ENCODE measurements at places on chromosomes 6 and 20. TPM values are rescaled to one million over a fixed set of nuclear protein-coding genes. Genes with fewer than 3 reads are reported as not detected.
A peak's percentile ranks its signal among the peaks of the same experiment; 100 is the strongest.

The TOX2 gene
- total RNA-seq = 5.9 TPM

GRCh38 chr6:140181876-140182275 is 807.4 kb upstream of the CITED2 start:
- H3K4me1 ChIP-seq = no peaks in the 10 kb centered on the region
- no peak overlapping the region for H3K27ac ChIP-seq
- no peaks in the 10 kb centered on the region for H3K27me3 ChIP-seq

- no peak overlapping the region for H3K4me3 ChIP-seq
- peak overlapping the region; percentile 32 for H3K27ac ChIP-seq
- DNase-seq = no peak
- no peaks in the 10 kb centered on the region for H3K4me1 ChIP-seq
- H3K27me3 ChIP-seq = no peaks in the 10 kb centered on the region
- H3K36me3 ChIP-seq = no peaks in the 10 kb centered on the region
Measured at GRCh38 chr6:32086661-32087573, 22.2 kb downstream of the TNXB start.

The GFRA4 gene
- not detected for total RNA-seq

DNA sequence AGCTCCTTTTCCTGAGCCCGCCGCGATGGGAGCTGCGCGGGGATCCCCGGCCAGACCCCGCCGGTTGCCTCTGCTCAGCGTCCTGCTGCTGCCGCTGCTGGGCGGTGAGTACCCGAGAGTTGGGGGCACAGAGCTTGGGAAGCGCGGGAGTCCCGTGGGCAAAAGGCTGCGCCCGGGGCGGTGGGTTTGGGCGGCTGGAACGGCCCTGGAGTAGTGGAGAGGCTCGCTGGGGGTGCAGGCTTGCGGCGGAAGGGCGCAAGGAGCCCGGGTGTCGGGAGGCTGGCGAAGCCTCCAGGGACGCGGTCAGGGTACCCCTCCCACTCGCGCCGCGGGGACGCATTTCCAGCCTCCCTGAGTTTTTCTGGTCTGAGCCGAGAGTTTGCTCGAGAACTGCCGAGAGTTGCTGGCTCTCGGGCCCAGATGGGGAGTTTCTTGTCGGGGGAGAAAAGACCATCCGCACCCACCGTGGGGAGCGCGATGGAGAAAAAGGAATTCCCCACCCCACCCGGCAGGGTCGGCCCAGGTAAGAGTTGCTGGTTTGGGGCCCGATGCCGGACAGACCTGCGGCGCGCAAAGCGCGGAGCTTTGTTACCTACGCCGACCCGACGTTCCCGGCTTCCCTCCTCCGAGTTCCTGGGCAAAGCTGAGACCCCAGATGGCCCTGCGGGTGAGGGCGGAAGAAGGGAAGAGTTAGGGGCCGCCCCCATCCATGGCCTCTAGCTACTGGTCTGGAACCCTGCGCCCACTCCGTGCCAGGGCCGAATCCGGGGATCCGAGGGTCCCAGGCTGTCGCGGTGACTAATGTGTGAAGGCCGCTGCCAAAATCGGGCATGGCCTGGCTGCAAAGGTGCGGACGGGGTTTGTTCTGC is 584 bp downstream of the PTK7 start:
- DNase-seq = peak; percentile 84
- H3K27me3 ChIP-seq = no peaks in the 10 kb centered on the region
- H3K36me3 ChIP-seq = peaks cover 5% of the 10 kb centered on the region
- peak overlapping the region; percentile 73 for H3K4me3 ChIP-seq
- peak overlapping the region; percentile 28 for H3K27ac ChIP-seq

All from kidney (tissue), 22 donors.